ACHN (cell line): ENCODE measurements at places on chromosomes 12 and 14.

DNA sequence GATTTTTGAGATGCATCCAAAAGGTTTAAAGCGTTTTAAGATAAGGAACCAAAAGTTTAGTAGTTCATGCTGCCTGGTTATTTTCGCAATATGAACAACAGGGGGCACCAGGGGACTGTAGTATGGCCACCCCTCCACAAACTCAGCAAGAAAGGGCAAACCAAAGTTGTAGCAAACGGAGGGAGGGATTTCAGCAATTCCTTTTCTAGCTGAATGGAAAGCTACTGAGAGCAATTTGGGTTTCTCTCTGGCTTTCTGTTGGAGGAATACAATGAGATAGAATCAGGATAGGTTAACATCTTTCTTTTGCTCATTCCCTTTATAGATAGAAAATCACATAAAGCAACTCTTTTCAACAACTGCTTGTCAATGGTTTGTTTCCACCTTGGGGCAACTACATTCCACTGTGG, 62.5 kb downstream of the DRAM1 start:
- DNase-seq, result peak; percentile 74

DNA sequence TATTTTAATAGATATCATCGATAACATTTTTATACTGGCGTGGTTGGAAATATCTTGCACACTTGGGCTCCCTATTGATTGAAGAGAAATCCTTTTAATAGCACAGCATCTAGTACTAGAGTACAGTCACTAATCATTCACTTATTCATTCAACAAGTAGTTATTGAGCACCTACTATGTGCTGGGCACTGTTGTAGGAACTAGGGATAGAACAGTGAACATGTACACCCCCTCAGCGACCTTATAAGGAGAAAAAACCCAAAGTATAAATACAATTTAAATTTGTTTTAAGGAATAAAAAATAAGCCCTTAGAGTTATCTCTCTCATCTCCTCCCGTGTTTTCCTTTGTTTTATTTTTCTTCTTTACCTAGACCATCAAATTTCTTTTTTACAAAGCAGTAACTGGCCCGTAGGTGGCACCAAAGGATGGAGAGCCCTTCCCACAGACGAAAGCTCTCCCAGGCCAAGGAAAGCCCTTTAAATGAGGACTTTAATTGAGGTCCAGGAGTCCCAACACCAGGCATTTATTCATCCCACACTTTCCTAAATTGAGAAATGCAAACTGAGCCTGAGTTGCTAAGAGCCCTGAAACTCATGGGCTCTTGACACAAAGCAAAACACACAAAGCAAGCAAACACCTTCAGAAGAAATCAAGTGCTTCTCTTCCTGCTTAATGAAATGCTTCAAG, 29.0 kb downstream of the PEBP1 start:
- DNase-seq, result peak; percentile 66

DNA sequence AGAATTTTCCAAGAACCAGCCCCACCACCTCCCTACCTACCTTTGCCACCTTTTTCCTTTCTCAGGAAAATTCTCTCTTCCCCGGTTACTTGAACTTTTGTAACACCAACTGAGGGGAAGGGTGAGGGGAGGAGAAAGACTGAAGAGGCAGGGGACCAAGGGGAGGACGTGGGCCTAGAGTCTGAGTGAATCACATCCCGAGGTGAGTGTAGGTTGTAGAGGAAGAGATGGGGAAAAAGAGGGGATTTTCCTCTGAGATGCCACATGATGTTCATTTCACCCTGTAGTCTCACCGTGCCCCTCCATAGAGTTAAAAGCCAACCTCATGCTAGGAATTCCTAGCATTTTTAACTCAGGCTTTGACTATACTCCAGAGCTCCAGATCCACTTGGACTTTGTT, 311.8 kb downstream of the RPAP3 start:
- DNase-seq, result no peak

DNA sequence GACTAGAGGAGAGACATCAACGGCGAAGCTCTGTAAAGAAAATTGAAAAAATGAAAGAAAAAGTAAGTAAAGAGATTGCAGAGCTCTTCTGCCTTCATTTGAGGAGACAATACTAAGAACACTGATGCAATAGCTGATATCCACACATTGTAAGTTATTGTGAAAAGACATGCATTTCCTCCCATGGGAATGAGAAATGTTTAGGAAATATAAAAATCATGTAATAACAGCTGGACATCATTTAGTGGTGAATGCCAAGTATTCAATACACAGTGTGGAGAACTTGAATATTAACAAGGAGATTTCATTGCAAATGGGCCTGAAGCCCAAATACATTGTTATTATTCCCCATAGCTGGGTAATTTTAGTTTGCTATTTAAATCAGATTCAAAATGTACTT, 179.2 kb downstream of the KICS2 start:
- DNase-seq, result no peak

- DNase-seq, result peak; percentile 83
Observed at GRCh38 chr14:95545515-95546168, 10.8 kb downstream of the GLRX5 start.

GRCh38 chr12:79299447-79300198, 391.1 kb downstream of the PAWR start:
- DNase-seq, result no peak

- DNase-seq, result no peak
Observed at GRCh38 chr14:105303949-105304348, 3.1 kb upstream of the BRF1 start.

GRCh38 chr12:117468016-117468415, 106.6 kb upstream of the NOS1 start:
- no peak for DNase-seq

- no peak for DNase-seq
Observed at GRCh38 chr12:1629338-1630132, 504 bp downstream of the WNT5B start.

GRCh38 chr14:26993556-26993955, 395.7 kb upstream of the NOVA1 start:
- no peak for DNase-seq

- peak; percentile 91 for DNase-seq
Observed at GRCh38 chr14:47442211-47442610, 233.2 kb downstream of the MDGA2 start.

GRCh38 chr12:46677749-46678148, 148.0 kb downstream of the SLC38A4 start:
- peak; percentile 55 for DNase-seq

DNA sequence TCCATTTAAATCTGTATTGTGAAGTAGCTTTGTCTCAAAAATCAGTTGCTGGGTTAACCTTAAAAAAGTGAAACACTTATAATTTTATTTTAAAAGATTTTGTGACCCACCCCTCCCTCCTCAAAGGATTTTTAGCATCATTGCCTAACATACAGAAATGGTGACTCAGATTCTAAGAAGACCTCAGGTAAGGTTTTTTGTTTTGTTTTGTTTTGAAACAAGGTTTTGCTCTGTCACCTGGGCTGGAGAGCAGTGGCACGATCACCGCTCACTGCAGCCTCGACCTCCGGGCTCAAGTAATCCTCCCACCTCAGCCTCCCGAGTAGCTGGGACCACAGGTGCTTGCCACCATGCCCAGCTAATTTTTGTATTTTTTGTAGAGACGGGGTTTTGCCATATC, 74.2 kb downstream of the GNS start:
- DNase-seq, result no peak

GRCh38 chr14:52244997-52245396, 22.5 kb upstream of the PTGDR start:
- DNase-seq, result no peak

GRCh38 chr12:116612436-116612835, 53.3 kb downstream of the MAP1LC3B2 start:
- DNase-seq, result no peak
